ENCODE measurements at places on chromosomes 7 and 10.

DNA sequence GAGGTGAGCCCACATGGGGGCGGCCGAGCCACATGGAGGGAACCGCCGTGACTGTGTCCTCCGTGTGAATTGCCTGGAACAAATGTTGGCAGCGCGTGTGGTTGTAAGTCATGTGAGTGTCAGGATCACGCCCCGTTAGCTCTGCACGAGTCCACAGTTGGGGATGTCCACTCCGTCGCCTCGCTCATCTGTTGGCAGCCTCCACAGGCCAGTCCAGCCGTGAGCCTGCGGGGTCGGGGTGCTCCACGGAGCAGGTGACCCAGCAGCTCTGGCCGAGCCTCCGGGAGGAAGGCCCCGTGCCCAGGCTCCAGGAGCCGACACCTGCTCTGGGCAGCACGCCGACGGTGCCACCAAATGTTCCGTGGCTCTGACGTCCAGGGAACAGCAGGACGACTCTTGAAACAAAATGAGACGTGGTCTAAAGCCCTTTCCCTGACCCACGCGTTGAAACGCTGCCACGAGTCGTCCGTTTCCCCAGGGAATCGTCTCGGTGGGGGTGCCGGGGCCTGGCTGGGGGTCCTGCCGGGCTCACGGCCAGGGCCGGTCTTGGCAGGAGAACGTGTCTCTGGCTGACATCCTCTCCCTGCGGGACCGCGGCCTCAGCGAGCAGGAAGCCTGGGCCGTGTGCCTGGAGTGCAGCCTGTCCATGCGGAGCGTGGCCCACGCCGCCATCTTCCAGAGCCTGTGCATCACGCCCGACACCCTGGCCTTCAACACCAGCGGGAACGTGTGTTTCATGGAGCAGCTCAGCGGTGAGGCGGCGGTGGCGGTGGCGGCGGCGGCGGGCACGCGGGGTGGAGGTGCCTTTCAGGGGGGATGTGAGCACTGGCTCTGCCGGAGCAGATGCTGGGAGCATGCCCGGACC lies 7.0 kb downstream of the KNDC1 start:
- DNase-seq = no peak

GRCh38 chr10:13528123-13528874 lies 515 bp downstream of the BEND7 start:
- DNase-seq = peak; percentile 8

- no peak for DNase-seq
Measured at GRCh38 chr7:159193543-159194090, 49.0 kb upstream of the VIPR2 start.

GRCh38 chr7:29642494-29643155 lies 79.0 kb downstream of the PRR15 start:
- DNase-seq = no peak

DNA sequence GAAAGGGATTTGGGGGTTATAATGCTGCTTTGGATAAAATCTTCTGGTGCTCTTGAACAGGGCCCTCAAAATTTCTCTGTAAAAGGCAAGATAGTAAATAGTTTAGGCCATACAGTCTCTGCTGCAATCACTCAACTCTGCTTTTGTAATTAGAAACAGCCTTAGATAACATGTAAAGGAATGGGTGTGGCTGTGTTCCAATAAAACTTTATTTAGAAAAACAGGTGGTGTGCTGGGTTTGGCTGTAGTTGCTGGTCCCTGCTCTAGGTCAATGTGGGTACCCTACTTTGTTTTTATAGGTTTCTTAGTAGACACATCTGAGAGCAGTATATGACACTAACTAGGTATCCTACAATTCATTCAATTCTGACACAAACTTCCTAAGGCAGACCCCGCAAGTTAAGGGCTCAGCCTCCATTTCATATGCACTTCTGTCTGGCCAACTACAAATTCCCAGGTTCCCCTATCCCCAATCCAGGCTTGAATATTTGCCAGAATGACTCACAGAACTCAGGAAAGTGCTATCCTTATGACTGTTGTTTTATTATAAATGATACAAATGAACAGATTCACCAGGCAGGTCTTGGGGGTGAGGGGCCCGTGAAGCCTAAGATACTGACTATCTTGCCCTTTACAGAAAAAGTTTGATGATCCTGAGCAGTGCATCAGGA lies 349.9 kb downstream of the RPS24 start:
- no peak for DNase-seq

- no peak for DNase-seq
Measured at GRCh38 chr10:18473424-18474117, 177.8 kb downstream of the NSUN6 start.

DNA sequence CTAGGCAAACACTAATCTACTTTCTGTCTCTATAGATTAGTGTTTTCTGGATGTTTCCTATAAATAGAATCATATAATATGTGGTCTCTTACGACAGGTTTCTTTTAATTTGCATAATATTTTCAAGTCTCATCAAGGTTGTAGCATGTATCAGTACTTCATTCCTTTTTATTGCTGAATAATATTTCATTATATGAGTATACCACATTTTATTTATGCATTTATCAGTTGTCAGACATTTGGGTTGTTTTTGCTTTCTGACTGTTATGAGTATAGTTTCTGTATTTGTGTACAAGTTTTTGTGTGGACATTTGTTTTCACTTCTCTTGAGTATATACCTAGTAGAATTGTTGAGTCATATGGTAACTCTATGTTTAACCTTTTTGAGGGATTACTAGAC lies 48.2 kb downstream of the SHOC2 start:
- DNase-seq = no peak

DNA sequence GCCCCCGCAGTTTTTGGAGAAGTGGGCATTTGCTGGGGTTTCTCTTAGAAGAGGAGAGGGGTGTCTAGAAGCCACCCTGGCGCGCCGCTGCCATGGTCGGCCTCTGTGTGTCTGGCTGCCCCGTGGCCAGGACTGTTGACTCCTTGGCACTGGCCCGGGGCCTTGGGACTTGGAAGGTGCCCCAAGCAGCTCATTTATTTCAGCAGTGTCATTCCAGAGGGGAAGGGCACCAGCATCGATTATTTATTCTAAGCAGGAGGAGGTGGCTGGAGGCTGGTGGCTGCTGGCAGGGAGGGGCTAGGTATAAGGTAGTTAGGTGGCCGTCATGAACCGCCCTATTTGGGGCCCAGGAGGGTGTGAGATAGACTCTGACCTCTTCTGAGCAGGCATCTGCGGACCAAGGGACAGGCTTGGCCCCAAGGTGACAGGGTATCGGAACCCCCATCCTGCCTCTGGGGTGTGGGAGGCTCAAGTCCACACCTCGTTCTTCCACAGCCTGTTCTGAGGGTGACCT lies 1.6 kb downstream of the GTF2IRD1 start:
- DNase-seq = no peak

GRCh38 chr7:143417734-143418383 lies 9.2 kb upstream of the EPHA1 start:
- no peak for DNase-seq

DNA sequence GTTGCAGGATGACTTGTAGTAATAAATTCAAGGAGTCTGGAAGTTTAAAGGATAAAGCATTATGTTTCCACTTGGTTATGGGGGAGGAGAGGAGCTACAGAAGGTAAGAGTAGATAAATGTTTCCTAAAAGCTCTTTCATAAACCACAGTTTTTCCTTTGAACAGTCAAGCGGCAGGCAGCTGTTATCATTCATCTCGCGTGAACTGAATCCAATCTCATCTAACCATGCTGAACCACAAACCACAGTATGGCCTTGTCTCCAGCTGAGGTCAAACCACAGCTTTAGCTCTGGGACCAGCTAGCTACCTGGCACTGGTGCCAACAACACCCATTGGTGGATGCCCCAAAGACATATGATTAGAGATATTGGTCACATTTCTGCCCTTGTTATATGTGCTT lies 63.3 kb downstream of the NOC3L start:
- DNase-seq = no peak

- no peak for DNase-seq
Measured at GRCh38 chr7:120842121-120842621, 15.8 kb downstream of the TSPAN12 start.

- no peak for DNase-seq
Measured at GRCh38 chr7:131039355-131039762, 288.3 kb upstream of the MKLN1 start.

- no peak for DNase-seq
Measured at GRCh38 chr10:96857301-96858012, 25.4 kb downstream of the LCOR start.

DNA sequence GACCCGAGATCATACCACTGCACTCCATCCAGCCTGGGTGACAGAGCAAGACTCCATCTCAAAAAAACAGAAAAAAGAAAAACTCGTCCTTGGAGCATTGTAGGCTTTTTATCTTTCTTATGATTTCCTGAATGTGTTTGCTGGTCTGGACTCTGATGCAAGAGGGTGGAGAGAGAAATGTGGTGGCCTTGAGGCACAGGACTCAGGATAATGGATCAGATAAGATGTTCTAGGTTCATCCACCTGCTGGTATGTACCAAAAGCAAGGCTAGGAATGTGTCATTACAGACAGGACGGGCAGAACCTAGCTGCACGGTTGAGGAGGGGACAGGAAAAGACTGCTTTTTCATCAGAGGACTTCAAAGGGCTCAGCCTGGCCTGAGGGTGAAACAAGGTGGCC lies 33.5 kb downstream of the GCC1 start:
- no peak for DNase-seq

DNA sequence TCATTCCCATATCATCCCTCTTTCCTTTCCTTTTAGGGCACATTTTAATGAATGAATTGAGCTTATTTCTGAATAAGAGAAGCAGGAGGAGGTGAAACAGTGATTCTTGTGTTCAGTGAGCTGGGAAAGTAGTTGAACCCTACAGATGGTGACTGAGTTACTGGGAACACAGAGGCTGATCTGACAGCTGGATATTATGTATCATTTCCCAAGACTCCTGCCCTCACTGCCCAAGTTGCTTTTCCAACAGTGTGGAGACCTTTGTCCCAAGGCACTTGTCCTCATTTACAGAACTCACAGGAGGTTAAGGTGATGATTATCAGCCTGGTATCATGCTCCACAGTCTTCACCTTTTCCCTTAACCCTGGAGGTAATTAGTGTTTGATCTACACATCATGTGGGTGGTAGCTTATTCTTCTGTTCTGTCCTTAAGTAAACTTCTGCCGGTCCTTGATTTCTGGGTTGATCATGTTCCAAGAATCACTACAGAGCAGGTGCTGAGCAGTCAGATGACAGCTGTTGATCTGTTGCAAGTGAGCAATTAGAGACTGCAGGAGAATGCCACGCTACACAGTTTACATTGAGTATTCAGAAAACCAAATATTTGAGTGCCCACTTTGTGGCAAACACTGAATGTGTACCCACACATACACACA lies 2.6 kb downstream of the PRLHR start:
- DNase-seq = no peak

- DNase-seq = no peak
Measured at GRCh38 chr7:114830952-114831351, 90.9 kb upstream of the MDFIC start.

- no peak for DNase-seq
Measured at GRCh38 chr7:31814187-31814586, 127.2 kb downstream of the PPP1R17 start.

DNA sequence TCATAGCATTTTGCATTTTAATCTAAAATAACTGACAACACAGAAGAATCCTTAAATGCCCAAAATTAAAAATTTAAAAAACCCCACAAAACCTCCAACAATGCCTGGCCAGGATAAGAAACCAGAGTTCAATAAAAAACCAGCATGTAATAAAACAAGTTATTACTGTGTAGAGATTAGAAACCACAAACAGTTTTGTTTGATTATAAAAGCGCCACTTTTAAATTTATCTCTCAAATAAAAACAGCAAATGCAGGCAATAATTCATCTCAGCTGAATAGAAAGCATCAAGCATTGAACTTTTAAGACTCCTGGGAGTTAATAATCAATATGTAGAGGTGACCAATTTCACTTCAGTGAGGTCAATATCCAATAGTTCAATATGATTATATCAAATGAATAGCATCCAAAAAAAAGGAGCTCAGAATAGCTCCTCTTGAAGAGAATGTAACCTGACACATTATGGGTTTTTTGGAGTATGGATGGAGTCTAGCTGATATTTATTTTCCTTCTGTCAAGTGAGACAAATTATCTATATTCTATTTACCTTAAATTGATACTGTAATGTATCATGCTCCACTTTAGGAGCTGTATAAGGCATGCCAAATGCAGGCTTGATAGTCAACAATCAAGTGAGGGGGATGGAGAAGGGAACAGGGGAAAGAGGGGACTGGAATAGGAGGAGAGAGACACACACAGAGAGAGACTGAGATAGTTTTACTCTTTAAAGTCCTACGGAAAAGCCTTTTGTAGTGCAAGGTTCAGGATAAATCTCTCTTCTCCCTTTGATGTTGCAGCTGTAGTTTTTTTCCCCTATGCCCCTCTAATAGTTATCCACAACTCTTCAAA lies 130.9 kb downstream of the RSU1 start:
- DNase-seq = no peak

GRCh38 chr10:71810048-71810750 lies 36.9 kb upstream of the VSIR start:
- DNase-seq = peak; percentile 2

GRCh38 chr10:120051671-120052070 lies 159.1 kb downstream of the SEC23IP start:
- DNase-seq = no peak

- no peak for DNase-seq
Measured at GRCh38 chr7:134289423-134289822, 27.3 kb downstream of the SLC35B4 start.

DNA sequence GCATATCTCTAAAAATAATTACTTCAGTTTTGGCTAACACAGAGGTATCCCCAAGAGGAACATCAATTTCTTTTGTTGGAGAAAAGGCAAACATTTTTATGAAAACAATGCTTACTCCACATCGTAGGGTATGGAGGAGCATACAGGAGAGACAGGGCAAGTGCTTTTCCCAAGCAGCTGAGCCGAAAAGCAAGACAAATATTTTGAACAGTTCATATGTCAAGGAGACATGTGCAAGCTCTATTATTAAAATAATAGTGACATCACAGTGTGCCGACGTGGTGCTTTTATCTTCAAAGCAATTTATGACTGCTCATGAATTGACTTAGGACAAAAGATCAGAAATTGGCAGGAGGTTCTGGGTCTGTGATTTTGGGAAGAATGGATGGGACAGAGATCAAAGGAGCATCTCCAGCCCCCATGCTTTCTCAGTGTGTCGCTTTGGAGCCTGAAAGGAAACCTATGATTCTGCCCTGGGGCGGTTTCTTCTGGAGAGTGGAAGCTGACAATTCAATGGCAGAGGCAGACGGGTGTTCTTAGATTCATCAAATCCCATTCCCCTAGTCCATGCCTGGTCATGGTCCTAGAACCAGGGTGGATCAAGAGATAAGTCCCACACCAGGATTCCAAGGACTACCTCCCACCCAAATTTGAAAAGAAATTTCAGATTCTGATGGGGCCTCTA lies 97.1 kb downstream of the JCAD start:
- DNase-seq = no peak

GRCh38 chr7:23232966-23233365 lies 13.6 kb upstream of the GPNMB start:
- no peak for DNase-seq

DNA sequence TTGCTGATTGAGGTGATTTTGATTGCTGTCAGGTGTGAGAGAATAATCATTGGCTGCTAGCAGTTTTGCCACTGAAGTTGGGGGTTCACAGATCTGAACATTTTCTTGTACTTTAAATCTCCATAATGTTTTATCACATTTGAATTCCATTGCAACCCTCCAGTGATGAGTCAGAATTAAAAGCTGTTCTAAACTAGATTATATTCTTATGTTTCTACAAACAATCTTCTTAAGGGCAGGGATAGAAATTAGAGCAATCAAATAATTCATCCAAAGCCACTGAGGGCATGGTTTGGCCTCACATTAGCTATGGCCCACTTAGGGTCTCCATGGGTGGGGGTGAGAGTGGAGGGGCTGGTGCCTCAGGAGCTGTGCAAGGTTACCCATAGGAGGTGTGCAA lies 53.0 kb upstream of the RPA3 start:
- no peak for DNase-seq

Data from suppressor macrophage treated with lipopolysaccharide for 4 hours (primary cell).